Stimulated activated CD8-positive, alpha-beta memory T cell treated with anti-CD3 and anti-CD28 coated beads, Interleukin-4, amount 100 ng/mL, for 1 hour (primary cell): ENCODE measurements at places on chromosomes 5 and 9.

DNA sequence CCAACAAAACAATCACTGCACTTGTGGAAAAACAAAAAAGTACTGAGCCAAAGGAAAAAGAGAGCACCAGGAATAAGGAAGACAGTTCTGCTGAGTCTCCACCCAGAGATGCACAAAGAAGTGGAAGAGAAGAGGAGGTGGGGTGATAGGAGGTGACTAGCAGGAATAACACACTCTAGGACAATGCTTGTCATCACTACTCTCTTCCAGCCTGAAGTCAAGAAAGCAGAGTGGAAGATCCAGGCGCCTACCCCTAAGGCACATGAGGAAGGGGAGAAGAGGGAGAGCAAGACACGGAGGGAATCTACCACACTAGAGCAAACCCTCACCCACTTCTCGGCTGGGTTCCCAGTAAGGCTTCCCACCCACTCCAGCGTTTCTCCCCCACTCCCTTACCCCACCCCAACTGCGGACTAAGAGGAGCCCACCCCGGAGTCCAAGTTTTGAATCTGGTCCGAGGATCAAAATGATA, 1.7 kb downstream of the SLIT3 start:
- DNase-seq = no peak

DNA sequence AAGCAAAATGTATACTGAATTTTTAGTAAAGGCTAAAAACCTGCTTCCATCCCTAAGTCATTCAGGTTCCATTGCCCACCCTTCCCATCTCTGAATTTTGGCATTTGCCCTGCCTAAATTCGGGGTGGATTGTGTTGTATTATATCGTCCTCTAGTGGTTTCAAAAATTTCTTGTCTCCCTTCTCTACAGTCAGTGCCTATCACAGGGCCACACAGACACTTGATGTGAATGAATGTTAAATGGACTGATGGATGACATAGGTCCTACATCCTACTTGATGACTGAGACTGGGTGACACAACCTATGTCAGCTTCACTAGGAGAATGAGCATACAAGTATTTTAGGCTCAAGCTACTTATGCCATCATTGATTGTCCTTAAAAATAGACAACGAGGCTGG, 45.6 kb upstream of the SLC30A5 start:
- no peak for DNase-seq

DNA sequence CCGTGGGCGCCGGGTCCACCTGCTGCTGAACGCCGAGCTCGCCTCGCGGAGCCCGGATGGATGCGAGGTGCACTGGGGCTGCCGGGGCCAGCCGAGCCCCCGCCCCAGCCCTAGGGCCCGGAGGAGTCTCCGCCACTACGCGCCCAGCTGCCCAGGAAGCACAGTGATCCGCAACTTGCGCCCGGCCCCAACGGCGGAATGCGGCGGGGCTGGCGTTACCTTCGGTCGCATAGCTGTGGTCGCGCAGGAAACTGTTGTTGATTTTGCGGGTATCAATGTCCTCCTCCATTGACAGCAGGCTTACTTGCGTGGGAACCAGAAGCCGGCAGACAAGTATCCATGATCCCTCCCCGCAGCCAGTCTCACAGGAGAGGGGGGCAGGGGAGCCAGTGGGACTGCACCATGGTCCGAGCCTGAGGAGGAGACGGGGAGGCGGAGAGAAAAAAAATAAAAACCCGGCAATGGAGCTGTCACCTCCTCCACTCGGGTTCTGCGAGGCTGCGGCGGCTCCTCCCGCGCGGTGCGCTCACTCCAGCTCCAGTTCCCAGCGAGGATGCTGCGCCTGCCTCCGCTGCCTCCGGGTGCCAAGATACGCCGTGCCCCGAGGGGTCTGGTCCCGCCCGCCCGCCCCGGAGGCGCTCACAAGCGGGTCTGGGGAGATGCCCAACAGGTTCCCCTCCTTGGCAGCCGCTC, 628 bp downstream of the PPP2R2B start:
- DNase-seq = no peak

DNA sequence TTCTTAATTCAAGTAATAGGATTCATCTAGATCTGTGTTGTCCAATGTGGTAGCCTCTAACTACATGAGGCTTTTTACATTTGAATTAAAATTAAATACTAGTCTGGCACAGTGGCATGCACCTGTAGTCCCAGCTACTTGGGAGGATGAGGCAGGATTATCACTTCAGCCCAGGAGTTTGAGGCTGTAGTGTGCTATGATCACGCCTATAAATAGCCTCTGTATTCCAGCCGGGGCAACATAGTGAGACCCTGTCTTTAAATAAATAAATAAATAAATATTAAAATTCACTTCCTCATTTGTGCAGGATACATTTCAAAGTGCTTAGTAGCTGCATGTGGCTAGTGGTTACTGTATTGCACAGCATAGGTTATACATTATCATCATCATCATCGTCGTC, 91.8 kb downstream of the UBE2R2 start:
- no peak for DNase-seq

DNA sequence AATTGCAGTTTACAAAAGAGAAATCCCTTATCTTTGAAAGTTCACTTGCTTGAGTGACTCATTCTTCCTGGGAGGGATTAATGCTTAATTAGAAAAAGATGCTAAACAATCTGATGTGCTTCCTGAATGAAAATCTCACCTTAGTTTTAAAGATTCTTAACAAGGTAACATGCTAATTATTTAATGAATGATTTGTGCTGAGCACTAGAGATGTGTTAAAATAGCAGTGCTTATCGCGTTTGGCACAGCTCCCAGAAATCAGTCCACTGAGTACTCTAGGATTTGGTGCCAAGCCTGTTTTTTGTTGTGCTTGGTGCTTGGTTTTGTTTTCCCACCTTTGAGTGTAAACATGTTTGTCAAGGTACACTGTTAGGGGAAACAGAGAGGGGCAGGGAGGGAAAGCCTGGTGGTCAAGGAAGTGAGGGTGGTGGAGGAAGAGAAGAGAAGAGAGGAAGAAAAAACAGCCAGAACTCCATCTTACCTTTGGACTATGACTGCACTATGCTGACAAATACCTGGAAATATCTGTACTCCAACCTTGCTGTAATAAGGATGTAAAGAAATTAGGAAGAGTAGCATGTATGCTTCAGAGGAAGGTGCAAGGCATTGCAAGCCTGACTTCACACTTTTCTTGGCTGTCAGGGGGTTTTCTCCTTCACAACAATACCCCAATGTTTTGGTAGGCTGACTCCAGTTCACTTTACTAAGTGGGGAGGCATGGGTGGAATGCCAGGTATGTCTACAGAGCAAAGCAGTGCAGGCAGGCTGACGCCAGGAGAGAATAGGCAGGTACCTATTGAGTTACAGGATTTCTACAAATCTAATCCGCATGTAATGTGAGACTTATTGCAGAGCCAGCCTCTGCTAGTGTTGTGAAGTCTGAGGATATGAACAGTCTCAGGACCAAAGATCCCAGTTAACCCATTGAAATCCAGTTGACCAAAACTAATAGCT, 157.2 kb upstream of the ISL1 start:
- no peak for DNase-seq

DNA sequence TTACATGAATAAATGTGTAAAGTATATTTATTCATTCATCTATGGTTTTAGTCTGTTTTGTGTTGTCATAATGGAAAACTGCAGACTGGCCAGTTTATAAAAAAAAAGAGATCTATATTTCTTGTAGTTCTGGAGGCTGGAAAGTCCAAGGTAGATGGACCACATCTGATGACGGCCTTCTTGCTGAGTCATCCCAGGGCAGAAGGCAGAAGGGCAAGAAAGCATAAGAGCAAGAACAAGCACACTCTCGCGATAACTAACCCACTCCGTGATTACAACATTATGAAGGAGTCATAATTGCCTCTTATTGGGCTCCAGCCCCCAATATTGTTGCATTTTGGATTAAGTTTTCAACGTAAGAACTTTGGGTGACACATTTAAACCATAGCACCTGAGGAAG, 180.4 kb upstream of the DAB2 start:
- DNase-seq = no peak

DNA sequence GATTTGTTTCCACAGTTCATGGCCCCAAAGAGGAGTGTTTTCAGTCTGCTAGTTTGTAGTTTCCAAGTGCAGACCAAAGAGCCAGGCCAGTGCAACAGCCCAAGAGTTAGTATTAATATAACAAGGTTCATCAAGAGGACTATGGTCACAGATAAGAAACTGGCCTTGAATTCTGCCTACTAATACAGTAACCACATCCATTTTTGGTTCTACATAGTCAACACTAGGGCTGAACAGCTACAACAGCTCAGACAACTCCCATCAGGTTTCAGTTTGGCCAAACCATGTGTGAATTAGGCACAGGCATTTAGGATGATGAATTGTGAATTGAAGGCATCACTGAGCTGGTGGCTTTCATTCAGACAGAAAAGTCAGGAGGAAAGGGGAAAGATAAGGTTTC, 13.8 kb upstream of the UBQLN1 start:
- DNase-seq = no peak

DNA sequence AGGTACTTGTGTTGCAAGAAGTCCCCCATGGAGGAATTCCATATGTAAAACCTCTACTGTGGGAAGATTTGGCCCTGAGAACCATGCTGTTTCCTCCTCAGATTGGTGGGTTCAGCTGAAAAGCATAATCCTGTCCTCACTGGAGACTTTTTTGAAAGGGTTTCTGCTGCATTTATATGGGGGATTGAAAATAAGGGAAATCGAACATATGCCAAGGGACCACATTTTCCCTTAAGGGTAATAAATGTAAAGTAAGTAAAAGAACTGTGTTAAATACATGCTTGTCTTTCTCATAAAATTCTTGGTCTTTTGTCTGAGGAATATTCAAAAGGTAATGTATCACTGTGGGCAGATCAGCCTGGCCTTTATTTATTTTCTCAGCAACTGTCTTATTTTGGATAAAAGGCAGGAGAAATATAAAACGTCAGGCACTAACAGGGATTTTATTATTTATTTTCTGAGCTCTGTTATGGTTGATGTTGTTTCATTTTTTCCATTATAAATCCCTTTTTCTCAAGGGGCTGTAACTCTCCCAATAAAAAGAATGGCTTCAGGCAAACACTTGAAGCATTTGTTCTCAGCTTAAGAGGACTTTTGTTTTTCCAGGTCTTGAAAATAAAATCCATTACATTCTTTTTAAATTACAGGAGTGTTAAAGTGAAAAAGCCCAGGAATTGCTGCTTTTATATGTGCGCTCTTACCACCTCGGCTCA, 131.4 kb downstream of the FGF10 start:
- no peak for DNase-seq

DNA sequence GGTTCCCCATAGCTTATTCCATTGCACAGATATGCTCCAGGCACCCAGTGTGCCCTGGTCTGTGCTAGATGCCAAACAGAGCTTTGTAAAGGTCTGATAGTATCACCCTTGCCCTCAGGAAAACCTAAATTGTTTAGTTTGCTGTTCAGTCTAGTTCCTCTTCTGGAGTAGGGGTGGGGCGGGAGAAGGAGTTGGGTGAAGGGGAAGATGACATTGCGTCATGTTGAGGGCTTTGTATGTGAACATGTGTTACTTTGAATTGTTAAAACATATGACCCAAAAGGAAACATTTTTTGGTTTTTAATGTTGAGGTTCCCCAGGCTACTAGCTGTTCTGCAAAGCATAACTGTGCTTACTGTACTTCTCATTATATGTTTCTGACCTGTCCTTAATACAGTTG, 40.6 kb downstream of the HACD4 start:
- DNase-seq = no peak

DNA sequence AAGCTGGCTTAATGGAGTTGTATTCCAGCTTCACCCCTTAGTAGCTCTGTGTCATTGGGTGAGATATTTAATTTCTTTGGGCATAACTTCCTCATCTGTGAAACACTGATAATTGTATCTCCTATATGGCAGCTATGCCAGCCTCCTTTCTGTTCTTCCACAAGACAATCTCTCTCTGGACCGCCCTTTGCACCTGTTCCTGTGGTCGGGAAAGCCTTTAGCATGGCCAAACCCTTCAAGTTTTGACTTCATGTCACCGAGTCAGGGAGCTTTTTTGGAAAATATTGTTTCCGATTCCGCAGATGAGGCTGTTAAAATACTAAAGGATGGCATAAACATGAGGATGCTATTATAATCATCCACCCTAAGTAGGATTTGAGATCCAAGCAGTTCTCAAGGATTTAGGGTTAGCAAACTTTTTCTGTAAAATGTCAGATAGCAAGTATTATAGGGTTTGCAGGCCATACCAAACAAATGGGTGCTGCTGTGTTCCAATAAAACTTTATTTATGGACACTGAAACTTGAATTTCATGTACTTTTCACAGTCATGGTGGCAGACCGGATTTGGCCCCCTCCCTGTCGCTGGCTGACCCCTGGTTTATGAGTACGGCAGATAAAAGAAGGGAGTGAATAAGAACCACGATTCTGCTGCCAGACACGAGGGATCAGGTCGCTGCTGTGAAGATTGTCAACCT, 695 bp upstream of the NDFIP1 start:
- DNase-seq = no peak

DNA sequence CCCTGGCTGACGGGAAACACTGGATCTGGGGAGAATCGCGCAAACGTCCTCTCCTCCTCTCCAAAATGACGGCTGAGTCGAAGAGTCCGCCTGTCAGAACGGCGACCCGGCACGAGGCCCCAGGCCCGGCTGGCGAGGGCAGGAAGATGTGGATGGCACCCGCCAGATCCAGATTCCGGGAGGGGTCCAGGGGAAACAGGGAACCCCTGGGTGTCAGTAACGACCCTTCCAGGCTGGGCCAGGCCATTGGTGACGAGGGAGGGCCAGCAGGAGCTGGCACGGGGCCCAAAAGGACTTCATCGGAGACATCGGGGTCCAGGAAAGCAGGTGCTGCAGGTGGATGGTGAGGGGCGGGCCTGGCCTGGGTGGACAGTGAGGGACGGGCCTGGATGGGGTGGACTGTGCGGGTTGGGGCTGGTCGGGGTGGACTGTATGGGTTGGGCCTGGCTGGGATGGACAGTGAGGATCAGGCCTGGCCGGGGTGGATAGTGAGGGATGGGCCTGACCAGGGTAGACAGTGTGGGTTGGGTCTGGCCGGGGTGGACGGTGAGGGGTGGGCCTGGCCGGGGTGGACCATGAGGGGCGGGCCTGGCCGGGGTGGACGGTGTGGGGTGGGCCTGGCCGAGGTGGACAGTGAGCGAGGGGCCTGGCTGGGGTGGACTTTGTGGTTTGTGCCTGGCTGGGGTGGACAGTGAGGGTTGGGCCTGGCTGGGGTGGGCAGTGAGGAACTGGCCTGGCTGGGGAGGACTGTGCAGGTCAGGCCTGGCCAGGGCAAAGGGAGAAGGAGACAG, 14.0 kb downstream of the SLC6A3 start:
- no peak for DNase-seq

DNA sequence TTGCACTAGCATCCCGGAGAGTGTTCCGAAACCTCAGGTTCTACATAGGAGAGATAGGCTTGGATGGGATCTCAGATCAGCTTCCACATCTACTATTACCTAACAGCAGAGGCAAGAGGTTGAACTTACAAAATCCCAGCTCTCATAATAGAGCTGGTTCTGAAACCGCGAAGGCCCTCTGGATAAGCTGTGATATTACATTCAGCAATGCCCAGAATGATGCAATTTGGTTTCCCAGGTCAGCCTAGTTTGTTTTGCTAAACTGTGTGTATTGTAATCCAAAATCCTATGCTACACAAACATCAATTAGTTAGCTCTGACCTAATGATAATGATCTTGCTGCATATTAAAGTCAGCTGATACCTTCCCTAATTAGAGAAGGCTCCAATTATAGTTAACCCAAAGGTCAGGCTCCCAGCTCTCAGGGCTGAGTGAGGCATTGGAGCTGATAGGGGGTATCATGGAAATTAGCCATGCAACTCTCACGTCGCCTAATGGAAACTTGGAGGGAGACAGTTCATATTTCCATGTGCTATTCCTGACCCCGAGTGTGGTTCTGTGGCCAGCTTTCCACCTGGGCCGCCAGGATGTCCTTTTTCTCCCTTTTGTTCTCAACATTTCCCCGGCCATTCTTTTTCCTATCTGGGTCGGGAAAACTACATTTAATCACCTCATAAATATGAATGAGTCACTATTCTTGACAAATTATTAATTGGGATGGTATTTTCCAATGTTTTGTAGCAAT, 278.4 kb upstream of the IRX1 start:
- no peak for DNase-seq
